ENCODE measurements at places on chromosomes 3 and 15.

GRCh38 chr3:59456852-59457485, 407.1 kb upstream of the CFAP20DC start:
- DNase-seq: no peak

GRCh38 chr3:97479740-97480139, 284.8 kb upstream of the ARL6 start:
- DNase-seq: no peak

- DNase-seq: no peak
Observed at GRCh38 chr3:129022114-129023007, 21.3 kb downstream of the EFCC1 start.

DNA sequence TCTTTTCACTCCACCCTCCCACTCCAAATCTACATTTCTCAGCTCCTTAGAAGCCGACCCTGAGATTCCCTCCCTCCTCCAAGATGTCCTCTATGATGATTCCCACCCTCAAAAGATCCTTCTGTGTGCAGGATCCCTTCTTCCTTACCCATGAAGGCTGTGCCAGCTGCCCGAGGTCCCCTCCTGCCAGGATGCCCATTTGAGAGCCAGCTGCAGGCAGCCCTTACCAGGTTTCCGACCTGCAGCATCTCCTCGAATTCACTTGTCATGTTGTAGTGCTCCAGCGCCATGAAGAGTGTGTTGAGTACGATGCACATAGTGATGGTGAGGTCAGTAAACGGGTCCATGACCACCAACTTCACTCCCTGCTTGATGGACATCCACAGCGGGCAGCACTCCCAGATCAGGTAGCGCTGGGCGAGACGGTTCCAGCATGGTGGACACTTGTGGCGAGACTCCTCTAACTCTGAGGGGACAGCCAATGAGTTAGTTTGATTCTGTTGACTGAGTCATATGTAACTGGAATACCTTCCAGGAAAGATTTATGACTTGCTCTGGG, 51.9 kb downstream of the SCN5A start:
- no peak for DNase-seq

GRCh38 chr15:97072545-97072944, 742.0 kb downstream of the NR2F2 start:
- DNase-seq: no peak

GRCh38 chr15:82663186-82663600, 16.0 kb upstream of the CPEB1 start:
- no peak for DNase-seq

GRCh38 chr3:172341482-172342059, 106.7 kb downstream of the GHSR start:
- DNase-seq: peak; percentile 36

GRCh38 chr3:77693147-77693546, 653.2 kb downstream of the ROBO2 start:
- no peak for DNase-seq

- no peak for DNase-seq
Observed at GRCh38 chr3:27224197-27224596, 145.0 kb downstream of the NEK10 start.

- no peak for DNase-seq
Observed at GRCh38 chr3:72889310-72890165, 1.7 kb downstream of the GXYLT2 start.

- peak; percentile 41 for DNase-seq
Observed at GRCh38 chr3:128787256-128788253, 61.6 kb downstream of the RAB7A start.

DNA sequence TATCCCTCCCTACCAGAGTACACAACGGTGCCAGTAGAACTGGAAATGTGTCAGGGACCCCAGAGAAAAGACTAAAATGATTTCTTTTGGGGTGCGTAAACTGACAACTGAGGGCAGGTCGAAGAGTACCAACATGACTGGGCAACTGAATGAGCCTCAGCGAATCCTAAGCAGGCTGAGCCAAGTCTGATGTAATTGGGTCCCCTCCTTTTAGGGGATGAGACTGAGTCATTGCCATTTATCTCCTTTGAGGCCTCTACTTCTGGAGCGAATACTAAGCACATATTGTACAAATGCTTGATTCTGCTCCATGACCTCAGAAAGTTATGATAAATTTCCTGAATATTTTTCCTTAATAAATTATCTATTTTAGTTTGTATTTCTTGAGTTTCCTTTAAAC, 17.3 kb upstream of the GPR156 start:
- DNase-seq: no peak

GRCh38 chr15:77349666-77350065, 70.2 kb downstream of the PEAK1 start:
- DNase-seq: no peak

- no peak for DNase-seq
Observed at GRCh38 chr3:140724856-140725812, 47.3 kb downstream of the TRIM42 start.

GRCh38 chr3:123036352-123037014, 8.9 kb upstream of the SEMA5B start:
- DNase-seq: no peak

DNA sequence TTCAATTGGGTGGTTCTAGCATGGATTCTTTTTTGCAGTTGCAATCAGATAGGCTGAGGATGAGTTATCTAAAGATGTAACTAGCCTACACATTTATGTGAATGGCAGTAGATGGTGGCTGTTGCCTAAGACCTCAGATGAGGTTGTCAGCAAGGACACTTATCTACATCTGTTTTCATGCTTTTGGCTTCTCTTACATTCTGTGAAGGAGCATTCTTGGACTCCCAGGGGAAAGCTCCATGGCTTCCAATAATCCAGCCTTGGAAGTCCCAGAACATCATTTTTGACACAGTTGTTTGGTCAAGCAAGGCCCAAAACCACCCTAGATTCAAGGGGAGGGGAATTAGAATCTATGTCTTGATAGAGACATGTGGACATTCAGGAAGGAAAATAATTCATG, 332.2 kb upstream of the RBMS3 start:
- no peak for DNase-seq

DNA sequence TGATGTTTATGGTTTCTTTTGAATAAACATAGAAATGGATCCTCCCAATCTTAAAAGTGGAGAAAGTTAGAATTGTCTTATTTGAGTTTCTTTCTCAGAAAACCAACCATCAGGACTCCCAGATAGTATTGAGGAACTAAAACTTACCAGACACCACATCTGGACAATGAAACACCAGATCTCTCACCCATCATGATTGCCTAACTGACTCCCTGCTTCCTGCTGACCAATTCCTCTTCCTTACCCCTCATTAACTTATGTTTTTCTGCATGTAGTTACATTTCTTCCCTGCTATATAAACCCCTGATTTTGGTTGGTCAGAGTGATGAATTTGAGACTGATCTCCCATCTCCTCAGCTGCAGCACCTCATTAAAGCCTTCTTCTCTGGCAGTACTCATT, 242.0 kb upstream of the SETMAR start:
- DNase-seq: no peak

- no peak for DNase-seq
Observed at GRCh38 chr15:31403096-31403495, 76.5 kb downstream of the KLF13 start.

DNA sequence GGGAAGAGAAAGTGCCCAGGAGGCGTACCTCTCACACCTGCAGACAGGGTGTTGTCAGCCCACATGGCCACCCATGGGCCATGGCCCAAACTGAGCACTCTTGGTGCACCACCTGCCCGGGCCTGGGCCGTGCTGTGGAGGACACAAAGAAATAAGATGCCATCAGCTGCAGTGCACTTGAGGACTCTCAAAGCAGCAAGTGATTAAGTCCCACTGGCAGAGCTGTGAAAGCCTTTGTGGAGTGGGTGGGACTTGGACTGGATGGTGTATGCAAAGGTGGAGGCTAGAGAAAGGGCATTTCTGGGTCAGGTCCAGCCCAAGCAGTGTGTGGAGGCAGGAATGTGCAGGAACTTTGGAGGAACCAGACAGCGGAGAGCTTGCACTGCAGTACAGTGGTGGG, 122.3 kb downstream of the MEGF11 start:
- no peak for DNase-seq

- DNase-seq: peak; percentile 24
Observed at GRCh38 chr15:73560501-73561117, 72.6 kb downstream of the NPTN start.

DNA sequence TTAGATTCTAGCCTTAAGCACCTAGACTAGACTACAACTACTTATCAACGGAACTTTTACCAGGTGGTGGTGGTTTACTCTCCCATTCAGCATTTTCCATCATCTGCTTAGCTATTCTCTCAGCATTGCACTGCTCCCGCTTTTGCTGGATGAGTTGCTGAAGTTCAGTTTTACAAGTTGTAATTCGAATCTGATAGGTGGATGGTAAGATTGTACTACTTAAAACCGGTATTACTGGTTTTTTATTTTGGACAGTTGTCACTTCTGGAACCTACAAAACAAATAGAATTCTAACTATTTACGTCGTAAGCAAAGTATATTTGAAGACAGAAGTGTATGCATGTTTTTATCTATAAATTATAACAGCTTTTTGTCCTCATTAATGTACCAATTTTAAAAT, 41.1 kb downstream of the PIK3R4 start:
- DNase-seq: no peak

GRCh38 chr3:2090095-2090911, 8.4 kb upstream of the CNTN4 start:
- DNase-seq: no peak

- DNase-seq: no peak
Observed at GRCh38 chr3:184373422-184373821, 4.6 kb downstream of the THPO start.

DNA sequence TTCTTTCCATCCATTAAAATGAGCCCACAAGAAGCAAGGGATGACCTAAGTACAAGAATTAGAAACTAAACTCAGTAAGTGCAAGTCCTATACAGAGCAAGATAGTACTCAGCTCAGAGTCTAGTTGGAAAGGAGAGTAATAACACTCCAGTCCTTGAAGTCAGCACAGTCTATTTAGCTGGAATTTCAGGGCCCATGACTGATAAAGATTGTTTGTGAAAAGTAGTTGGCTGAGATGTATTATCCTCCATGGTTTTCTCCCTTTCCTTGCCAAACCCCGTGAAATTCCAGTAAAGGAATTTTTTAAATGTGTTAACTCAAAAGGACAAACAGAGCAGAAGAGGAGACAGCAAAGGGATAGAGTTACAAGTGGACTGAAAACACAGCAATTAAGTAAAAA, 127.2 kb upstream of the STT3B start:
- no peak for DNase-seq

DNA sequence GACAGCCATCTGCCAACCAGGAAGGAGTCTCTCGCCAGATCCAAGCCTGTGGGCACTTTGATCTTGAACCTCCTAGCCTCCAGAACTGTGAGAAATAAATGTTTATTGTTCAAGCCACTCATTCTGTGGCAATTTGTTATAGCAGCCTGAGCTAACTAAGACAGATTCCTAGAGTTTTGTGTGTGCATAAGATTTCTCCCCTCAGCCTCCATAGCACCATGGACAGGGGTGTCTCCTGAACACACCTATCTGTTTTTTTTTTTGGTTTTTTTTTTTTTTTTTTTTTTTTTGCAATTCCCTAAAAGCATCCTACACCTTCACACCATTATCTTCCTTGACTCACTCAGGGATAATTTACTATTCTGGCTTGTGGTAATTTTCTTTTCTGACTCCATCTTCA, 768.5 kb downstream of the NR2F2 start:
- DNase-seq: no peak

DNA sequence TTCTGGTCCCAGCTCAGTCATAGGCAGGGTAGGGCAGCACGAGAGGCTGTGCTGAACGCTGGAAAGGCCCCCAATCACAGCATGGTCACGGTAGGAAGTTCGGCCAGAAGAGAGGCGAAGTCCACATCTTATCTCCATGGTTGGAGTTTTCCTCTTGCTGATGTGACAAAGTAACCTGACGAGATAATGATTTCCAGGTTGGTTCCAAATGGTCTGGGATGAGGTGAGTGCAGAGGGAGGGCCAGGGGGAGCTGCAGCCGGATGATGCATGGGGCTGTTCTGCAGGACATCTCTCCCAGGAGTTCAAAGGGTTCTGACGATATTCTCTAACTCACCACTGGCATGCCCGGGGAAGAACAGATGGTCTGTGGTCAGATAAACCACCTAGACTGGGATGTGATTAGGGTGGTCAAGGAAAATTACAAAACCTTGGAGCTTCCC, 83.2 kb upstream of the WNT5A start:
- no peak for DNase-seq

GRCh38 chr3:24663406-24663805, 168.8 kb upstream of the THRB start:
- no peak for DNase-seq

DNA sequence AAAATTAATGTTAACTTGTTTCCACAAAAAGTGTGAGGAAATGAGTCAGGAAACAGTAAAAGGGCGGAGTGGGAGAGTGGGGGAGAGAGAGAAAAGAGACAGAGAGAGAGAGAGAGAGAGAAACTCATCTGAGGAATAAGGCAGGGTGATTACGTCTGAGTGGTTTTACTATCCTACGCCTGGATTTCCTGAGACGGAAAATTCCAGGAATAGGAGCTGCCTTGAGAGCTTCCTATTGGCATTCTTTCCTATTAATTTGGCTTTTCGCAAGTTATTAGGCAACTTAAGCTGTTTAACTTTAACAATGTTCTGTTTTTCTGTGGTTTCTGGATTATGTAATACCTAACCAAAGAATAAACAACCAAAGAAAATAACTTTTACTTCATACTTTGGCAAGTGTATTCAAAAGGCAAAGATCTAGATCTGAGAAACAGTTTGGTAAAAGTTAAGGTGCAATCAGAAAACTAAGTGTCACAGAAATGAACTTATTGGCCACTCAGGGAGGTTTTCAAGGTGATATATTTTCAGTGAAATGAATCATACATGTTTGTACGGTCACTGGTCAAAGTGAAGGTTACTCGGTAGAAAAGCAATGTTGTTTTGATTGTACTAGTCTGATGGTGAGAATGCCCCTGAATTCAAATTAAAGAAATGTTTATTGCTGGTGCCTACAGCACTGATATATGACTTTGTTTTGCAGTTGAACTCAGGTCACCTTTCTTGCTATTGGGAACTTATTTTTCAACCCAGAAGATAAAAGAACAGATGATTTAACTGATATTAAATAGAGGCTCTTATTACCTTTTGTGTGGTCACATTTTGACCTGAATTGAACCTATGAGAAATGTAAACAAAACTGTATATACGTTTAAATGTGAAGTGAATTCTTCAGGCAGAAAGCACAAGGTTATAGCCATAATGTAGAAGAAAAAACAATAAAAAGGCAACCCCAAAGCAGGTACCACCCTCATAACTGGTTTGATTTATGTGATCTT, 39.9 kb upstream of the TNFSF10 start:
- DNase-seq: no peak

DNA sequence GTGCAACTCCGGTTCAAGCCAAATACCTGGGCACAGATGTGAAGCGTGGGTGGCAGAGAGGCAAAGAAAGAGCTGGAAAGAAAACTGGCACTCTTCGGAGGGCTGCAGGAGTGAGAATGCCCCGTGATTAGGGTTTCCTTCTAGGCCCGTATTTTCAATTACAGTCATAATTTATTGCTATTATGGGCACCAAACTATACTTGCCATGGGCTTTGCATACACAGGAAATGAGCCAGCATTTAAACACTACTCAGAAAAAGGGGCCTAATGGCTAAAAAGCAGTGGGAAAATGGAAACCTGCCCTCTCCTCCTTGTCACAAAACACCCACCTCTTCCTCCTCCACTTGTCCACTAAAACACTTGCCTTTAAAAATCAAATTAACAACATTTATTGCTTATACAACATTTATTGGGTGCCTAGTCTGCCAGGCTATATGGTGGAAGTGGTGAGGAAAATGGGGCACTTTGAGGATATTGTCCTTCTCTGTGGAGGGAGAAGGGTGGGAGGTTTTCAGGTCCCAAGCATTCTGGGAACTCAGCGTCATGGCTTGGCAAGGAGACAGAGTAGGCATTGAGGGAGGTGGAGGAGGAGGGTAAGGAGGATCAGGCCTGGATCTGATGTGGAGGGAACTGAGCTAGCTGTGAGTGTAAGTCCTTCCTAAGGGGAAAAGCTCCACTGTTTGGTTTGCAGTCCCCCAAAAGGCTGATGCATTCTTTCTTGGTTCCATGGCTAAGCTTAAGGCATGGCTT, 160.9 kb downstream of the SLCO3A1 start:
- DNase-seq: no peak

All from naive B cell (primary cell).